ENCODE measurements at places on chromosomes 6 and 20. TPM values are rescaled to one million over a fixed set of nuclear protein-coding genes. Genes with fewer than 3 reads are reported as not detected.

CGA gene
- total RNA-seq, result 1.2 TPM

SPATS1 gene
- not detected for total RNA-seq

PKHD1 gene
- total RNA-seq, result not detected

MRPL14 gene
- total RNA-seq, result 41.2 TPM

C20orf144 gene
- total RNA-seq, result not detected

OARD1 gene
- 16.3 TPM for total RNA-seq

OXT gene
- total RNA-seq, result 0.65 TPM

TSHZ2 gene
- 12.0 TPM for total RNA-seq

LAMA5 gene
- 113 TPM for total RNA-seq

LY6G6C gene
- total RNA-seq, result not detected

SOBP gene
- total RNA-seq, result 13.6 TPM

LCA5 gene
- 3.0 TPM for total RNA-seq

CST7 gene
- total RNA-seq, result 2.7 TPM

AVP gene
- total RNA-seq, result not detected

BRPF3 gene
- 23.7 TPM for total RNA-seq

GGT7 gene
- total RNA-seq, result 16.9 TPM

GLO1 gene
- 71.5 TPM for total RNA-seq
